ENCODE measurements at places on chromosomes 16 and 17. TPM values are rescaled to one million over a fixed set of nuclear protein-coding genes. Genes with fewer than 3 reads are reported as not detected.

The GNG13 gene
- total RNA-seq: not detected

The SPNS1 gene
- 21.4 TPM for total RNA-seq

The MMP2 gene
- 12.4 TPM for total RNA-seq

The SLC35G6 gene
- total RNA-seq: not detected

The UMOD gene
- not detected for total RNA-seq

The GLTPD2 gene
- total RNA-seq: not detected

DNA sequence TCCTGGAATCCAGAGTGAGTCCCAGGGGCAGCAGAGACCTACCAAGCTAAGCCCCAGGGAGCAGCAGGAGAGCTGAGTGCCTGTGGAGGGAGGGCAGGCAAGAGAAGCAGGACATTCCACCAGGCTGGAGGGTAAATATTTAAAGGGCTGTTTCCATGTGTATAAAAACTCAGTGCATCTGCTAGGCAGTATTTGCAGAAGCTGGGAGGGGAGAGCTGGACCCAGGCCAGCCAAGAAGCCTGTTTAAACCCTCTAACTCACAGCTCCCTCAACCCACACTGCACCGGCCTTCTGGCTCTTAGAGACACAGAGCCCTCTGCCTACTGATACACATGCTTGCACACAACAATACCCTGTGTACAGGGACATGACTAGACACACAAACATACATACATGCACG, 22.5 kb upstream of the TMEM132E start:
- DNase-seq: no peak

DNA sequence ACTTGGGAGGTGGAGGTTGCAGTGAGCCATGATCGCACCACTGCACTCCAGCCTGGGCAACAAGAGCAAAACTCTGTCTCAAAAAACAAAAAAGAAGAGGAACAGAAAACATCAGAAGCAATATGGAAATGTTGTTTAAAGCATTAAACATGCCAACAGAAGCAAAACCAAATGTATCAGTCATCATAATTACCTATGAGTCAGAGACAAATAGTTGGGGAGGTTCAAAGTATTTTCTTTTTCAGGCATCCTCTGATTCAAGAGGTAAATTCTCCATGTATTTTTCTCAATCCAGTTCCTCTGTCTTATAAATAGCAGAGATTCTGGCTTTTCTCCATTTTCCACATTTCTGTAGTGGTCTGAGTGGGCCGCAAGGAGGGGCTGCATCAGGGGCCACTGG, 2.1 kb upstream of the TM4SF5 start:
- peak; percentile 55 for DNase-seq

DNA sequence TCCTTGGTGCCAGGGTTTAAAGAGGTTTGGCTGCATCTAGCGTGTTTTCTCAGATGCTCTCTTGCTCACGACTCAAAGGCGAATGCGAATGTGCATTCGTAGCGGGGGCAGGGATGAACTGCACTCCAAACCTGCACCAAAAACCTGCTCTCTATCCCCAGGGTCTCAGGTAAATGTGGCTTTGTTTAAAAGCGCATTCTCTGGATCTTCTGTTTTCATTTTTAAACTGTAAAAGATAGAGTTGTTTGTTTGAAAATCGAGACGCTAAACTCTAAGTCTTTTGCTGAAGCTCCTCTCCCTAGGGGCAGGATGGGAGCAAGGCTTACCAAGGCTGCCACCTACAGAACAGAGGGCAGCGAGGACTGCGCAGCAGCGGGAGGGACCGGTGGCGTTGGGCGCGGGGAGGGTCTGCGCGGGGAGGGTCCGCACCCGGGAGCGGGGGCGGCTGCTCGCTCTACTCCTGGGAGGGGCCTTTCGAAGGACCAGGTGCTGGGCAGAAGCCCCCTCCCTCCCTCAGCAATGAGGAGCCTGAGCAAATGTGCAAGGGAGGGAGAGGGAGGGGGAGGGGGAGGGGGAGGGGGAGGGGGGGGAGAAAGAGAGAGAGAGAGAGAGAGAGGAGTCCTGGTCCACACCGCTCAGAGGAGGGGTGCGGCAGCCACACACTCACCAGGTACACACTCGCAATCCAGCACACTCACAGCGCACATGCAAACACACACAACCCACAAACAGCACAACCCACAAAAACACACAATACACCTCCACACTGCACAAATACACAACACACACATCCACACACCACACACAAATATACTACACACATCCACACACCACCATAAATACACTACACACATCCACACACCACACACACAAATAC, 142.8 kb downstream of the GRIN2A start:
- DNase-seq: peak; percentile 1

DNA sequence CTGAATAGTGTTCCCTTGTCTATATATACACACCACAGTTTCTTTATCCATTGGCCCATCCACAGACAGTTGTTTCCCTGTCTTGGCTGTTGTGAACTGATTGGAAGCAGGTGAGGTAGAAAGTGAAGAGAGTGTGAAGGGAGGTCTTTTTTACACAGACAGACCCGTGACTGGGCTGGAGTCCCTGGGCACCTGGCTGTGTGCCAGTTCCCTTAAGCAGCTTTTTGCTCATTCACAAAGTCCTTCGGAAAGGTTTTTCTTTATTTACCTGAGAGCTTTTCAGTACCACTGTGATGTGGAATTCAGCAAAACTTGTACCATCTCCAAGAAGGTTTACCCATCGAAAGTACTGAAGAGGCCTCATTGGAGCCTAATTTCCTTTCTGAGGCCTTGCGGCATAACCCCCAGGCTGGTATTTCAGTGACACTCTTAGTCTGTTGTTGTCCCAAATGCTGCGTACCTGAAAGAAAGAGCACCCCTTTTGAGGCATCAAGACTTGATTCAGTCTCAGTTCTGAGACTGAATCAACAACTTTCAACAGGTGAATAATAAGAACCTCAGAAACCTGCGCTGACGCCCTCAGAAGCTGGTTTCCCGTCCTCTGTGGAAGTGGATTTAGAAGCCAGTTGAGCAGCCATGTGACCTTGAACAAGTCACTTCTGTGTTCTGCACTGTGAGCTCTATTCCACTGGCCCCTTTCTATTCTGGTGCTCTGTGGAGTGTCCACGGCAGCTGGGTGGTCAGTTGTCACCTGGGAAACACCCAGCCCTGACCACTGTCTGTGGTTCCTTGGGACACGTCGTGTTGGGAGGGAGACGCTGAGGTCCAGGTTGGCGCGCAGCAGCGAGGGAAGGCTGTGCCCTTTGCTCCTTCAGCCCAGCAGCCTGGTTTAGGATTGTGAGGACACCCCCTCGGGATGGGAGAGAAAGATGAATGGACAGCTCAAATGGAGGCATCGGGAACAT, 53.9 kb upstream of the CRISPLD2 start:
- DNase-seq: no peak

GRCh38 chr16:12819126-12820117, 15.7 kb upstream of the CPPED1 start:
- DNase-seq: no peak

GRCh38 chr17:58215685-58216084, 3.4 kb downstream of the MKS1 start:
- DNase-seq: no peak

- DNase-seq: no peak
These were observed 28.7 kb downstream of the HIC1 start for GRCh38 chr17:2083613-2084035.

- DNase-seq: peak; percentile 16
These were observed 181.6 kb downstream of the DNAH9 start for GRCh38 chr17:11779892-11780291.

DNA sequence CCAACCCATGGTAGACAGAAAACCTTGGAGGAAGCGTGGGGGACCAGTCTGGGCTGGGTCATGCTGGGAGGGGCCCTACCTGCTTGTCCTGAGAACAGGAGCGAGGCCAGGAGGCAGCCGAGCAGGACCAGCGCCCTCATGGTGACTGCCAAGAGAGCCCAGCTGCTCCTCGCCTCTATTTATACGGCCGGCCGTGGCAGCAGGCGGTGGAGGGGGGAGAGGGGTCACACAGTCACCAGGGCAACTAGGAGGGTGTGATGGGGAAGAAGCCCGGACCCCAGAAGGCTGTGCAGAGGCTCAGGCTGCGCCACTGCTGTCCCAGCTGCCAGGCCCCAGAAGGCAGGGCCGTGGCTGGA, at the start of gene SRL:
SRL (minus strand) TSS at position 153 of the 356 bp plus-strand sequence; CDS start at position 140, 13 bp downstream.
- no peak for DNase-seq

DNA sequence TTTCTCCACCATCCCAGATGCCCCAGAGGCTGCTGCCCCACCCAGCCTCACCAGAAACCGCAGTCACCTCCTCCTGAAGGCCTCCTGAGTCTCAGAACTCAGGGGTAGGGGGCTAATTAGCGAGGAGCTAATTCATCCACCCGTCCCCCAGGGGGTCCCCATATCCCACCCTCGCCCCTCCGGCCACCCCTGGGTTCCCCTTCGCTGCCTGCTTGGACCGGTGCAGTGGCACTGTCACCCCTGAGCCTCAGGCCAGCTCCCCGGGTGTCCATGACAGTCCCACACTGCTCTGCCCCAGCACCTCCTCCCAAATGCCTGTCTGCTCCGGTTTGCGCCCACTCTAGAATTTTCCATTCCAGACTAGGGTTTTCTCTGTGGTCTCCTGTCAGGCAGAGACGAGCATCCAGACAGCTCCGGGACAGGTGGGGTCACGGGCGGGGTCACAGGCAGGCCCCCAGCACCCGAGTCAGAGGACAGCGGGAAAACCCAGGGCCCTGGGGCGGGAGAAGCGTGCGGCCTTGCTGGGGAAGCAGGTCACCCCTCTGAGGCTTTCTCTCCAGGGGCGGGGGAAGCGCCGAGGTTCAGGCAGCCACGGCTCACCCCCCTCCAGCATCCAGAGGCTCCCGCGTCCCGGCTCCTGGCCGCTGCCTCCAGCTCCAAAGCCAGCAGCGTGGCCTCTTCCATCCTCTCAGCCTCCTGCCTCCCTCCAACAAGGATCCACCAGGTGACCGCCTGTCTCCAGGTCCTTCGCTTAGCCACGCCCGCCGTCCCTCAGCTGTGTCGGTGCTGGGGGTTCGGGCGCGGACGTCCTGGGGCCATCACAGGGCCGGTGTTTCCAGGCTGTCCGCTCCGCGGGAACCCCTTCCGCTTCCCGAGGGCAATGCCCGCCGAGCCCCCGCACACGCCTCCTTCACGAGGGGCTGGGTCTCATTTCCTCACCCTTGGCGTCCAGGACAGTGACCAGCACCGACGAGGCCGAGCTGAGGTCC, 3.1 kb upstream of the PERCC1 start:
- no peak for DNase-seq

DNA sequence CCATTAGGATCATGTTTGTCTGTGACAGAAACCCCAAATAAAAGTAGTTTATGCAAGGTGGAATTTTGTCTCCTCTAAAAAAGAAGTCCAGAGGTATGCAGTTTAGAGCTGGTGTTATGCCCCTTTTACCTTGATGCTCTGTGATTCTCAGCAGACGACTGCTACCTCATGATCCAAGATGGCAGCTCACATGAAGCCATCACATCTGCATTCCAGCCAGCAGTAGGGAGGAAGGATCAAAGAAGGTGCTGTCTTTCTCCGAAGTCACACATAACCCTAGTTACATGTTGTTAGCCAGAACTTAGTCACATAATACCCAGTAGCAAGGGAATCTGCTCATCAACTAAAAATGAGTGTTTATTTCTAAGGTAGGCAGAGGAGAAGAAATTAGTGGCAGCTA, 135.7 kb upstream of the HS3ST2 start:
- no peak for DNase-seq

DNA sequence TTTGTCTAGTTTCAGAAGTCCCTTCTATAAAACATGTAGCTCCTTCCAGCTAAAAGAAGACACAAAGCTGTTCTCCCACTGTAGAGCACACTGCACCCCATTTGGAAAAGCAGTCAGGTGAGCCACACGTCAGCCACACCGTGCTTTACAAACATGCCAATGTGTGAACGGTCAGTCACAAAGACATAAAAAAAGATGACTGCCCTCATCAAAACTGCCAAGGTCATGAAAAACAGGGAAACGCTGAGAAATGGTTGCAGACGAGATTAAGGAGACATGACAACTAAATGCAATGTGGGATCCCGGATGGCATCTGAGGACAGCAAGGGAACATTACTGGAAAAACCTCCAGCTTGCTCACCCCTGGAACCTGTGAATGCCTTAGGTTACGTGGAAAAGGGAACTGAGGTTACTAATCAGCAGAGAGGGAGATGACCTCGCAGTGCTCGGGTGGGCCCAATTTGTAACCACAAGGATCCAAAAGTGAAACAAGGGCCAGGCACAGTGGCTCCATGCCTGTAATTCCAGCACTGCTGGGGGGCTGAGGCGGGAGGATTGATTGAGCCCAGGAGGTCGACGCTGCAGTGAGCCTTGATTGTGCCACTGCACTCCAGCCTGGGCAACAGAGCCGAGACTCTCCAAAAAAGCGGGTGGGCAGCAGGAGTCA, 8.1 kb downstream of the ANKRD11 start:
- DNase-seq: no peak

DNA sequence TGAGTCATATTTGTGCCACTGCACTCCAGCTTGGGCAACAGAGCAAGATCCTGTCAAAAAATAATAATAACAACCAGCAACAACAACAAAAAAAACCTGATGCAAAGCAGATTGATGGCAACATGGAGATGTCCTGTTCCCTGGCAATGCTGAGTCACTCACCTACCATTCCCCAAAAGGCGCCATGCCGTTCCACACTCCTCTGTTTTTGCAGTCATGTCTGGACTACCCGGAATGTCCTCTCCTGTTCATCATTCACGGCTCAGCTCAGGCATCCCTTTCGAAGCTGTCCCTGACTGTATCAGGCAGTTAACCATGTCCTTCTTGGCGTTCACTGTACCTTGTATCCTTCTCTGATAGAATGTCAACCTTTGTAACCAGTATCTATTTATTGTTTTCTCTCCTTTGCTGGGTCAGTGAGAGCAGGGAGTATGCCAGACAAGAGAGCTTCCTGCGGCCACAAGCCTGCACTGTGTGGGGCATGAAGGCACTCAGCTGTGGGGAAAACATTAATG, 147.7 kb downstream of the ABCC12 start:
- no peak for DNase-seq

- no peak for DNase-seq
These were observed 76.4 kb downstream of the WWP2 start for GRCh38 chr16:69838489-69838888.

DNA sequence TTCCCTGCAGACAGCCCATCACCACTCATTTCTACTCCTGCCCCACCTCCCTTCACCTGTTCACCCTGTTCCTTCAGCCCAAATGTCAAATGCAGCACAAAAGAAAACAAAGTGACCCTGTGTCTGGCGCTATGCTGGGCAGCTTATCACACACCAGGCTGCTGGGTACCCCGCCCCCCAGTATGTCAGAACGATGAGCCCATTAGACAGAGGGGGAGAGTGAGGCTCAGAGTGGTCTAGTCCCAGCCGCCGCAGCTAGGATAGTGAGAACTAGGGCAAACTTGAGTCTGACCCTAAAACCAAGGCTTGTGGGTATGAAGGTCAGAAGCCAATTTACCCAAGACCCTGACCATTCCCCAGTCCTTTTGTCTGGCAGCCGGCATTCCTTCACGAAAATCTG, 4.0 kb downstream of the TNP2 start:
- no peak for DNase-seq

DNA sequence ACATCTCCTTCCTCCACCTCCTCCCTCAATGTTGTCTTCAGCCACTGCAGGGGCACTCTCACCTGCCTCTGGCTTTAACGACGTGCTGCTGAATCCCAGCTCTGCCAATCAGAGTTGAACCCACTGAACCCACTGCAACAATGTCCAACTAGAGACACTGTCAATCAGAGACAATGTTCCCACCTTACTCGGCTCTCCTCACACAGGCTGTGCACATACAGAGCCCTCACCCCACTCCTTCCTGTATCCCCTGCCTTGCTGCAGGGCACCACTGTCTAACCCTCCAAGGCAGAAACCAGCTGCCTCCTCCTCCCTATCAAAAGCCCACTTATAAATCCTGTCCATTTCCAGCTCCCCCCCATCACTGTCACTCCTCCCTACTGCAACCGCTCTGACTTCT, 58.7 kb downstream of the ANKRD11 start:
- DNase-seq: no peak
